Activated naive CD4-positive, alpha-beta T cell (primary cell): ENCODE measurements at places on chromosomes 3 and 15.

- no peak for DNase-seq
Observed at GRCh38 chr3:126158912-126159454, 21.4 kb downstream of the ALDH1L1 start.

GRCh38 chr15:26200427-26200826 is 337.3 kb upstream of the ATP10A start:
- no peak for DNase-seq

DNA sequence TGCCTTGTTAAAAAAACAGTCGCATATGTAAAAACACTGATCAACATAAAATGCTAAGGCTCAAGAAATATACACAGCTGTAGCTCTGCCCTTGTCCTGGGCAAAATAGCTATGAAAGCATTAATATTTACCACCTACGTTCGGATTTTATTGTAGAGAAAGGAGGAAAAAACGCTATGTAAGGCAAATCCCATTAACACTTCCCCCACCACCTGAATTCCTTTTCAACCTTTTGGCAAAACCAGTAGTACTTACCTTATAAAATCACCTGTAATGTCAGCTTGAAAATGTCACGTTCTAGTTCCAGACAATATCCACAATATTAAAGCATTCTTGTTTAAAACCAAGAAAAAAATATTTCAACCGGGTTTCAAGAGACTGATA is 3.6 kb downstream of the TRA2B start:
- no peak for DNase-seq

DNA sequence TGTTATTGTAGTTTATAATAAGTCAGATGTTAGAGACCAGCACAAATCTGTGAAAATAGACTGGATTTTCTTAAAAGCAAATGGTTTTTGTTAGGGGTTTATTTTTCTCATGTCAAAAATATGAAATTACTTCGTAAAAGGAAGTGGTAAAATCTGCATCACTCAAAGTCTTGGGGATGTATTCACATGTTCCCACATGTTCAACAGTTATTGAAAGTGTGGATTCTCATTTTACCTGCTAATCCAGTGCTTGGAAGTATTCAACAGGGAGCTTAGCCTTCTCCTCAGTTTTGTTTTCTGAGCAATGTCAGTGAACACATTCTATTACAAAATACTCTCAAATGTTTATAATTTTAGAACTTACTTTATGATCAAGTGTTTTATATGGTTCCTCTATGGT is 352.0 kb downstream of the SOX2 start:
- no peak for DNase-seq

DNA sequence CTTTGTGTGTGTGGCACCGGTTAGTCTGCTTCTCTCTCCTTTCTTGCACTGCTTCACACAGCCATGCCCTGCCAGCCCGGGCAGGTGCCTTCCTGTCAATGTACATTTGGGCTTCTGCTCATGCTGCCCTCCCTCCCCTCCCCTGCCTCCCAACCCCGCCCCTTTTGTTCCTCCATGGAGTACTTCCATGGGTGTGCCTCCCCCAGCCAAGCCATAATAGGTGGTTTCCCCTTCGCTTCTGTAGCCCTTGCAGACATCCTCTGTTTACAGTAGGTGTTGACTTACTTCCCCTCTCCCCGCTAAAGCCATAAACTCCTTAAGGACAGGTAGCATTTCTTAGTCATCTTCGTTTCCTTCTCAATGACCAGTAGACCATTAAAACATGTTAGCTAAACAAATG is 31.8 kb upstream of the CRTC3 start:
- DNase-seq, result no peak

DNA sequence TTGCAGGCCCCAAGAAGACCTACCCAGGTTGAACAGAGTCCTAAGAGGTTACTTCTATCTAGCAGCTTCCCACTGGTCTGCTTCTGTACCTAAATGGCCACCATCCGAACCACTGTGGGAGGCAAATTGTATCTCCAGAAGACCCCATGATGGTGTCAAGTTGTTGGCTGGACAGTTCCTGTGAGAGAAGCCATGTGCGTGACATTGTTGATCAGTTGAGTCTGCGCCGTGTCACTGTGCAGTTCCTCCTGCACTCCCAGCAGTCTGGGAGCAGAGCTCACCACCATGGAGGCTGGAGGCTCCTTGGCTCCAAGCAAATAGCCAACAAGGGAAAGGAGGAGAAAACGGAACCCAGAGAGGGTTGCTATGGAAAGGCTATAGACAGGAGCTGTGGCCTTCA is 7.5 kb upstream of the CYP1A1 start:
- no peak for DNase-seq

GRCh38 chr15:84924077-84924731 is 39.7 kb downstream of the SLC28A1 start:
- no peak for DNase-seq

DNA sequence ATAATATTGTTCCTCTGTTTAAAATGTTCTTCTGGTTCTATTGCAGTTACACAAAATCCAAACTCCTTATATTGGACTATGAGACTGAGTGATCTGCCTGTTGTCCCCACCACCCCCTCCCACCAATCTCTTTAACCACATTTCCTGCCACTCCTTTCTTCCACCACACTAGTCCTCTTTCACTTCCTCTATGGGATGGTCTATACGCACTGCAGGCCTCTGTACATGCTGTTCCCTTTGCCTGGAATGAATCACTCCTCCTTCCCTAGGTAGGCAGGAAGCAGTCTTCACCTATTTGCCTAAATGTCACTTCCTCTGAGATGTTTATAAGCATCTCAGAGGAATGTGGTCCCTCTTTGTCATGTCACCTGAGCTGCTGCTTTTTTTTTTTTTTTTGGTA is 4.0 kb downstream of the MAP2K1 start:
- DNase-seq, result no peak

- DNase-seq, result no peak
Observed at GRCh38 chr3:21779909-21780308, 28.9 kb upstream of the ZNF385D start.

DNA sequence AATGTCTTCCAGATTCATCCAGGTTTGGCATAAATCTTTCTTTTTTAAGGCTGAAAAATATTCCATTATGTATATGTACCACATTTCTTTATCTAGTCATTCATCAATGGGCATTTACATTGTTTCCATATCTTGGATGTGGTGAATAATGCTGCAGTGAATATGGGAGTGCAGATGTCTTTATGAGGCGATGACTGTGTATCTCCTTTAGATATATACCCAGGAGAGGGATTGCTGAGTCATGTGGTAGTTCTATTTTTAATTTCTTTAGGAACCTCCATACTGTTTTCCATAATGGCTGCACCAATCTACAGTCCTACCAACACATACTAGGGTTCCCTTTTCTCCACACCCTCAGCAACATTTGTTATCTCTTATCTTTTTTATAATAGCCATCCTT is 96.3 kb downstream of the LRRC28 start:
- no peak for DNase-seq

GRCh38 chr3:111589303-111590142 is 5.6 kb downstream of the ZBED2 start:
- DNase-seq, result no peak

DNA sequence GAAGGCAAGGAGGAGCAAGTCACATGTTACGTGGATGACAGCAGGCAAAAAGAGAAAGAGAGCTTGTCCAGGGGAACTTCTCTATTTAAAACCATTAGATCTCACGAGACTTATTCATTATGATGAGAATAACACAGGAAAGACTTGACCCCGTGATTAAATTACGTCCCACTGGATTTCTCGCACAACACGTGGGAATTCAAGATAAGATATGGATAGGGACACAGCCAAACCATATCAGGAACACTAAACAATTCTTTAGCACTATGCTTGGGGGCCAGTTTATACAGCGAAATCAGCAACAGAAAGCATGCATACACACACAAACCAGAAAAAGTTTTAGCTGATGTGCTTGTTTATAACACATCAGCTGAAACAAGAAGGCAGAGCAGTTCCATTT is 704.2 kb downstream of the OTOL1 start:
- DNase-seq, result no peak

DNA sequence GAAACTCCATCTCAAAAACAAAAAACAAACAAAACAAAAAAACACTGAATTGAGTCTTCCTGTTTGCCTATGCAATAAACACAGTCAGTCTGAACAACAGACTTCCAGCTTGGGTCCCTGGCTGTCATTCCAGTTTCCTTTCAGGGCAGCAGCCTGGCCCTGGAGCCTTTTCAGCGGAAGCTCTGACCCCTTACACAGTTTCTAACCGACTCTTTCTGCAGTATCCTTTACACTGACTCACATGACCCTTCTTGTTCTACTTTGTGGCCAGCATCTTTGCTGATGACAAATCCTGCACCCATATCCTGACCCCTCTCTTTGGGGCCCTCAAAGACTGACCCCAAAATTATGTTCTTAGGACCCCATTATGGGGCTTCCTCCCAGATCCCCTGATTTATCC is 38.3 kb upstream of the INO80 start:
- no peak for DNase-seq

- DNase-seq, result no peak
Observed at GRCh38 chr3:155330370-155330769, 36.9 kb upstream of the STRIT1 start.

- DNase-seq, result no peak
Observed at GRCh38 chr3:151299006-151299405, 17.6 kb downstream of the GPR87 start.

- no peak for DNase-seq
Observed at GRCh38 chr15:82803793-82804574, 1.9 kb downstream of the FSD2 start.

DNA sequence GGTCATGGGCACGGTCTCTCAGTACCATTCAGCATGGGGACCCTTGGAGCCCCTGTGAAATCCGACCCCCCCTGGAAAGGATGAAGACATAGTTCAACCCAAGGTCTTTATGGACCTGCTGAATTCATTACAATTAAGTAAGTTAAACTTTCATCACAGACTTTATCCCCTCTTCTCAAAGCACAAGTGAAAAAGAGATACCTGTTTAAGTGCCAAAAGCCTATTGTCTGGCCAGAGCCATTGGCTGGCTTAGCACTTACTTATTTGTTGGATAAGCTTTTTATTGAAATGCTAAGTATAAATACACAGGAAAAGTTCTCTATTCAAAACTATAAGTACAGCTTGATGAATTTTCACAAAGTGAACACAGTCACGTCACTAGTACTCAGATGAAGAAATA is 128.4 kb upstream of the NR2E3 start:
- DNase-seq, result no peak

- peak; percentile 89 for DNase-seq
Observed at GRCh38 chr3:58177747-58178527, 32.8 kb downstream of the DNASE1L3 start.
